ENCODE measurements at places on chromosomes 3 and 15.

GRCh38 chr3:44030285-44030684 lies 211.4 kb upstream of the TOPAZ1 start:
- no peak for DNase-seq

GRCh38 chr3:5202222-5202621 lies 14.7 kb downstream of the EDEM1 start:
- no peak for DNase-seq

GRCh38 chr3:15646851-15647511 lies 45.4 kb downstream of the BTD start:
- DNase-seq: no peak

DNA sequence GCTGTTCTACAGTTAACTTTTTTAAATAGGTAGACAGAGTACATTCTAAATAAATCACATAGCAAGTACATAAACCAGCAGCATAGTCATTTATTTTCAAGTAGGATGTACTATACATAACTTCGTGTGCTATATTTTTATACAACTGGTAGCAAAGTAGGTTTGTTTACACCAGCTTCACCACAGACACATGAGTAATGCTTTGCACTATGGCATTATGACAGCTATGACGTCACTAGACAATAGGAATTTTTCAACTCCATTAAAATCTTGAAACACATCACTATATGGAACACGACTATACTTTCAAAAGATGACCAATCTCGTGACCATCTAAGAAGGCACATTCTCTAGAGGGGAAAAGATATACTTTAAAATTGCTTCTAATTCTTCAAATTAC lies 3.5 kb downstream of the TEX55 start:
- no peak for DNase-seq

DNA sequence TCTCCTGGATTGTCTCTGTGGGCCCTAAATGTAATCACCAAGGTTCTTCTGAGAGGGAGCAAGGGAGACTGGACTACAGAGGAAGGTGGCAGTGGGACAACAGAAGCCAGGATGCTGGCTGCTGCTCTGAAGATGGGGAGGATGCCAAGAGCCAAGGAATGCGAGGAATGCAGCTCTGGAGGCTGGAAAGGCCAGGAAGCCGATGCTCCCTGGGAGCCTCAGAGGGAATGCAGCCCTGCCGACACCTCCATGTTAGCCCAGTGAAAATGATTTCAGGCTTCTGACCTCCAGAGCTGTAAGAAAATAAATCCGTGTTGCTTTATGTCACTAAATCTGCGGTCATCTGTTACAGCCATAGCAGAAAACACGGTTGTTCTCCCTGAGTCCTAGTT lies 44.1 kb downstream of the UMPS start:
- DNase-seq: no peak

- no peak for DNase-seq
Measured at GRCh38 chr3:13379201-13379830, 40.8 kb downstream of the NUP210 start.

- no peak for DNase-seq
Measured at GRCh38 chr15:45794712-45795439, 160.0 kb downstream of the SQOR start.

GRCh38 chr15:77909182-77909940 lies 168.2 kb downstream of the TBC1D2B start:
- DNase-seq: no peak

- DNase-seq: no peak
Measured at GRCh38 chr15:52984507-52984906, 194.4 kb upstream of the ONECUT1 start.

DNA sequence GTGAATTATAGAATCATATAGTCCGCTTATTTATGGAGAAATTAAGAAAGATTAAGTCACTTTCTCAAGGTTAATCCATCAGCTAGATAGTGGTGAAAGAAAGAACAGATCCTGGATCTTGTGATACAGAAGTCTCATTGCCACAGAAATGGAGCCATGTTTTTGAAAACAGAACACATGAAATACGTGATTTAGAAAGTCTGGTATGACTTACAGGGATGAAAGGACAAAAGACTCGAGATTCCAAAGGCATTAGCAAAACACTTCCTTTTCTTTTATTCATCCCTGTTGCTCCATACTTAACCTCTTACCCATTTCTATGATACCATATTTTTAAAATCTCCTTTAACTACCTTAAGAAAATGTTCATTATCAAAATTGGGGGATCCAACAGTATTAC lies 40.0 kb upstream of the TEX9 start:
- no peak for DNase-seq

GRCh38 chr3:42698911-42699230 lies 3.7 kb downstream of the HHATL start:
- peak; percentile 55 for DNase-seq

GRCh38 chr3:152226176-152226575 lies 42.6 kb upstream of the MBNL1 start:
- DNase-seq: no peak

DNA sequence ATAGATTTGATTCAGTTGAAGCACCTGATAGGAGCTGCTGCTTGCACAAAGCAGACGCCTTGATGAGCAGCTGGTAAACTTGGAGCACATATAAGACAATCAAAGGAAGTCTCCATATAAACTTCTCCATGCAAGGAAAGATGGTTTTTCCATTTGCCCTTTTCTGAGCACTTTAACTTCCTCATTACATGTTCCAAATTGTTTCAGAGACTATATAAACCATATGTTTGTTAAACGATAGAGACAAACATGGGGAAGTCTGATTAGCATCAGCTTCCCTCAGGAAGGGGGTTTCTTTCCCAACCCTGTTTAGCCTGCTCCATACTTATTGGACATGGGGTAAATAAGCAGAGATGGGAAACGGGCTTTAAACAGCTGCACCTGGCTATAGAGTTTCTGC lies 88.0 kb downstream of the DHX36 start:
- no peak for DNase-seq

- DNase-seq: no peak
Measured at GRCh38 chr3:167095976-167096375, 284.1 kb downstream of the ZBBX start.

DNA sequence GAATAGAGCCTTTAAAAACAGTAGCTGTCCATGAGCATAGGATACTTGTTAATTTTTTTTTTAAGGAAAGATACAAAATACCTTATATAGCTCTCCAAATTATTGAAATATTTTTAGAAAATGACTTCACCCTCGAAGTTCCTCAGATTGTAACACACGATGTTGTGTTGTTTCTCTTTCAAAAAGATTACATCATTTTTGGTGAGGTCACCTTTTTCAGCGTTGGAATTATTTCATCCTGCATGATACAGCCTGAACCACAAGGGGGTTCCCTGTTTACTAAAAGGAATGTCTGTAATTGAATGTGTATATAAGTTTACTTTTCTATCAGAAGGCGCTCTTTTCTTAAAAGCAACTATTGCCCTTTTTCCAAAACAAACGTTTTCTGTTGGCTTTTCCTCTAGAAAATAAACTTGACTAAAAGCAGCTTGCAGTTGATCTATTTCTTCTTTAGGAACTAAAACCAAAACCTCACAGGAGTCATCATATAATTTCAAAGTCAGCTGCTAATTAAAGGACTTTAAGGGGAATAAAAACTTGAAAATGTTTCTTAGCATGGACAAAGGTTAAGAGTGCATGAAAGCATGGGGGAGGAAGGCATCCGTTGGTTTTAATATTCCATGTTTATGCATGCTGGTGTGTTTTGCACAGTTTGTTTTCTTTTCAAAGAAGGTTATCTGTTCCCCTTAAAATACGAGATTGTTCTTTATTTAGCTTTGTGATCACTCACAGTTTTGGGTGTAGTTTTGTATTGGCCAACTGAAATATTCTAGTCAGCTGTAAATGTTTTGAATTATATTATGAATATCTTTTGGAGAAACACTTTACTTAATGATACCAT lies 29.4 kb downstream of the LYSMD4 start:
- no peak for DNase-seq

- peak; percentile 15 for DNase-seq
Measured at GRCh38 chr3:99499235-99500158, 138.9 kb upstream of the COL8A1 start.

All from activated CD4-positive, alpha-beta memory T cell treated with anti-CD3 and anti-CD28 coated beads for 36 hours (primary cell).